ENCODE measurements at places on chromosomes 3 and 15.
A peak's percentile ranks its signal among the peaks of the same experiment; 100 is the strongest.

DNA sequence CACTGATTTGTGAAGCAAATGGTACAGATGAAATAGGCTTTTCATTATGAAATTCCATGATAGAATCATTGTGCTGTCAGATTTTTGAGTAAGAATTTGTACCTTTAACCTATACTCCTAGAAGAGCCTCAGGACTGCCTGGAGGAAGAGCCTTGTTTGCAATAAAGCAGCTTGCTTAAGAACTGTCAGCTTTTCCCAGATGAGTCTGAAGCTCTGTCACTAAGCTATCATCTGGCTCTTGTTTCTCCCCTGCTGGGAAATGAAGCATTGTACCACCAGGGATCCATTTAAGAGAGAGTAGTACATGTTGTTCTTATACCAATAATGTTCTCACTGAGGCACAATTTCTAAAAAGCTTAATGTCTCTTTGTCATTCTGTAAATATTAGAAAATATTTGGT lies 85.1 kb upstream of the FLNB start:
- DNase-seq: no peak

DNA sequence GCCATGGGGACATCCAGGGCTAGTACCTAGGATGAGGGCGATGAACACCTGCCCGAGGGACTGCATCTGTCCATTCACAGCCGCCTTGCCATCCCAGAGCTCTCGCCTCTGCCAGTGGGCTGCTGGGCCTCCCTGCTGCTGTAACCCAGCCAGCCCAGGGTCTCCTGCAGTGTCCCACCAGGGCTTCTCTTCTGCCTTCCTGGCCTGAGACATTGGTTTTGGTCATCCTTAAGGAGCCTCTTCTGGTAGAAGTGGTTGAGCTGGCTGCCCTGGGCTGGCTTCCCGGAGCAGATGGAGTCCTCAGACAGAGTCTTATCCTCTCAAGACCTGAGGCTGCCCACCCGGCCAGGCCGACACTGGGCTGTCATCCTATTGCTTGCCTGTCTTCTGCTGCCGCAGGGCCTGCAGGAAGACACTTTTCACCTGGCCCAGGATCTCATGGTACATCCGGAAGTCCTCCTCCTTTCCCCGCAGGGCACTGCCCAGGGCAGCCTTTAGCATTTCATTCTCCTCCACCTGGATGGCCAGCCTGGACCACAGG lies 6.1 kb upstream of the HHATL start:
- no peak for DNase-seq

GRCh38 chr3:73680391-73681095 lies 55.8 kb upstream of the PDZRN3 start:
- no peak for DNase-seq

DNA sequence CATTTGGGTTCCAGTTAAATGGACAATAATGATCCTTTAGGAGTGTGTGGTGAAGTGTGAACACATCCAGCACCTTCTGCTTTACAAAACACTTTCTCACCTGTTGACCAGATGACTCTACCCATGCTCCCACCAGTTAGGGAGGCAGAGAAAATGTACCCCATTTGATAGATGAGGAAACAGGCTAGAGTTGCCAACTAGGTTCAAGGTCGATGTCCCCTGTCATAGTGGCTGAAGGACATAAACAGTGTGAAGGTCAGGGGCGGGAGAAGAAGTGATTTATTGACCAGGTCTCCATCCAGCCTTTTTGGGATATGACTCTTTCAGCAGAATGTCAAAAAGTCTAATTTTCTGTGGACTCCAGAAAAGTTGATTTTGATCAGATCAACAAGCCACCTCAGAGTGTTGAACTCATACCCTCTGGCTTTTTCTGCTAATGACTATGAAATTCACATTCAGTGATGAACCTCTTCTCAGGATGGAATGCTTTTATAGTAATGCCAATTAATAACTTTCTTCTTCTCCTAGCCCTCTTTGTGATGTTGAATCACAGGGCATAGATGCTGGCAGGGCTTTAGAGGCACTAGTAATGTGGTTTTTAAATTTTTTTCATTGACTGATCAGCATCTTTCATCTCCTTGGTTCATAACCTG lies 57.5 kb downstream of the CPN2 start:
- no peak for DNase-seq

GRCh38 chr15:90367576-90367975 lies 15.5 kb downstream of the ZNF774 start:
- DNase-seq: no peak

DNA sequence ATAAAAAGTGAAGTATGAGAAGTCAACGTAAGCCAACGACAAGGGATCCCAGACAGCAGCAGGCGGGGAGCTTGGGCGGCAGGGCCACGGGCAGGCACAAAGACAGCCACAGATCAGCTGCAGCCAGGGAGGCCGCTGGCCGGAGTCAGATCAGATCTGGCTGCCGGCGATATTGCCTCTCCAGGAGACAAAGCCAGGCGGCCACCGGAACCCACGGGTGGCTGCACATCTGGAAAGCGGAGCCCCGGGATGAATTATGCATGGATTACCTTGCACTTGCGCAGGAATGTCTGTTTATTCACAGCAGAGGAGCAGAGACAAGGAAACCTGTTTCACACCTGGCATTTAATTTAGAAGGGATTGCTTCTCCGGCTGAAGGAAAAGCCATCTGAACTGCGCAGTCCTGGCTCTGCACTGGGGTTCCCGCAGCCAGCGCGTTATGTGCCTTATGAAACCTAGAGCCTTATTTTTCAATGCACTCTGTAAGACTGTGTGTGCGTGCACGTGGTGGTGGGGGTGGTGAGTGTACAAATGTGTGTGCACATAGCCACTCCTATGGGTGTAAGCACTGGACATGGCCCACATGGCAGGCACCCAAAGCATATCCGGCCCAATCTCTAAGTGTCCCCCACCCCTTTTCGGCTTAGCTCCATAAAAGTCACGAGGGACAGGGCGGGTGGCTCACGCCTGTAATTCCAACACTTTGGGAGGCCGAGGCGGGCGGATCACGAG lies 427.8 kb upstream of the MCTP2 start:
- DNase-seq: peak; percentile 14

DNA sequence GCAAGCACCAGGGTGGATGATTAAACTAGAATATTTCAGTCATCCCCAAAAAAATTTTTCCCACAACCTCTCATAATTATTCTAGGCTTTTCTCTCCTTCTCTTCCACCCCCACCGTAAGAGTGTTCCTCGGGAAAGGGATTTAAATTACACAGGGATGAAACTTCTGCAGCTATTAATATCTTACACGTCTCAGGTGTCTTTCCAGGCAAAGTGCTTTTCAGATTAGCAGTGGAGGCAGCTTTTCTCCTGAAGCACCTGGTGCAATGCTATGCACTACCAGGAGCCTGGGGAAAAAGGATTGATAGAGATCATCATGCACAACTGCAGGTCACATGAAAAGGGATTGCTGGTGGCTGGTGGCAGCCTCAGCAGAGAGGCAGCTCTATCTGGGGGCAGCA lies 250.4 kb downstream of the NTRK3 start:
- no peak for DNase-seq

DNA sequence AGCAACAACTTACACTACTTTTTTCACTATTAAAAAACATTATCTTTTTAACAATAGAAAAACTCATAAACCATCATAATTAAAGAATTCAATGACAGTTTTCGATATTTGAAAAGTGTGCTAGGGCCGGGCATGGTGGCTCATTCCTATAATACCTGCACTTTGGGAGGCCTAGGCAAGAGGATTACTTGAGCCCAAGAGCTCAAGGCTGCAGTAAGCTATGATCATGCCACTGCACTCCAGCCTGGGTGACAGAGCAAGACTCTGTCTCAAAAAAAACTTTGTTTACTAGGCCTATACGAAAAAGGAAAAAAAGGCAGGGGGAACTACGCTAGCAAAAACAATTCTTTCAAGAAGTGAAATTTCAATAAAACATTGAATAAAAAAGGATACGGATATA lies 28.1 kb downstream of the AVEN start:
- no peak for DNase-seq

- DNase-seq: peak; percentile 69
Observed at GRCh38 chr3:11290743-11291680, 18.8 kb downstream of the ATG7 start.

DNA sequence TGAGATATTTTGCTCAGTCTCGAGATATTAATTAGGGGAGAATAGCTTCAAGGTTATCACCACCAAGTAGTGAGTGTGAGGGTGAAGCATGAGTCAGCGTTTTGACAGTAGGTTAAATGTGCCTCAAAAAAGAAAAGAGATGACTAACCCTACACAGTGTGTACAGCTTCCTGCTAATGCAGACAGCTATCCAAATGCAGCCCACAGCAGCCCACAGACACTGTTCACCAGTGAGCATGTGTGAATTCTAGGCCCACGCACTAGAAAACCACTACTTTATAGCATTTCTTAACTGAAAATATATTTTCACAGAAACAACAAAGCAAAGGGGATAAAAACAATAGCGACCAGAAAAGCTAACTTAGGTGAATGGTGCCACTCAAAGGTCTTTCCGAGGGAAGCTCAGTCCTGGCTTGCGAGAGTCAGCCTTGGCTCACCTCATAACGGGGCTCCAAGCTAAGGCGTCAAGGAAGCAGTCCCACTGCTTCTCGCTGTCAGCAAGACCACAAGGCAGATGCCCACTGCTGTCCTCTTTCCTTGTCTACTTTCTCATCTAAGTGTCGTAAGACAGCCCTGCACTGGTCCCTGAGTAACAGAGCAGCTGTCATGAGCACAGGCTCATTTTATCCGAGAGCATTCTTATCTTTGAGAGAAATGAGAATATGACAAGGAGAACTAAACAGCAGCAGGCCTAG lies 47.6 kb downstream of the TXNRD3 start:
- peak; percentile 74 for DNase-seq

DNA sequence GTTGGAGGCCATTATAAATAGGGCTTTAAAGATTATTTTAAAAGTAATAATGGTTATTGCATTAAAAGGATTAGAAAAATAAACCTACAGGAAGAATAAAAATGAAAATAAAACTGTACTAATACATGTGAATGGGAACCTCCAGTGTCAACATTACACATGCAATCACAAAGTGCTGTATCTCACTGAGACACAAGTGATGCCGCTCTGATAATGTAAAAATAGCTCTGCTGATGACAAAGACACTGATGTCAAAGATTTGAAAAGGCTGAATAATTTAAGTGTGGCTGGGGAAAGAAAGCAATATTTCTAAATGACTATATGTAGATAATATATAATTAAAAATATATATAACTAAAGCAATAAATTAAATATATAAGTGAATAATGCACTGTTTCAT lies 129.1 kb upstream of the RAP2B start:
- DNase-seq: no peak

DNA sequence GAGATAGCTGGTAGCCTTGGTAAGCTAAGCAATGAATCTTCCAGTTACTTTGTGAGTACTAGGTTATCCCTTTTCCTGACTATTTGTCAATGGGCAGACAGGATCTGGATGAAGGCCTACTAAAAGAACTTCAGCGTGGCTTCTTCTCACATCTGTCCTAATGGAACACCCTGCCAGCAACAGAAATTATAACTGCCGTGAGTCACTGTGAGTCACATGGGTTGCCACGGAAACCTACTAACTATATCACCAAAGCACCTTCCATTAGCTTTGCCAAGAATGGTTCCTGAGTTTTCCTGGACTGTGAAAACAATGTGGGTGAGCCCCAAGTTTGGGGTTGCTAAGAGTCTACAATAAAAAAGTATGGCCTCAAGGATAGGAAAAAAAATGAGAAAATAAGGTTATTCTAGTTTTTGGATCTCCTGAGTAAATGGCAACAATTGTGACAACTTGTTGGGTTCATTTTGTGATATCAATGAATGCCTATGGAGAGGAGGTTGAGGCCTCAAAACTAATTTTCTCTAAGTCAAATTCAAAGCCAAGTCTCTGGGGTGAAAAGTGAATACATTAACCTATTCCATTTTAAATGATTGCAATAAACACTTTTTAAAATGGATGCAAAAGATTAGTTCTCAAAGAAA lies 195.1 kb upstream of the ICE2 start:
- peak; percentile 92 for DNase-seq

- no peak for DNase-seq
Observed at GRCh38 chr3:31728403-31728802, 195.7 kb downstream of the STT3B start.

DNA sequence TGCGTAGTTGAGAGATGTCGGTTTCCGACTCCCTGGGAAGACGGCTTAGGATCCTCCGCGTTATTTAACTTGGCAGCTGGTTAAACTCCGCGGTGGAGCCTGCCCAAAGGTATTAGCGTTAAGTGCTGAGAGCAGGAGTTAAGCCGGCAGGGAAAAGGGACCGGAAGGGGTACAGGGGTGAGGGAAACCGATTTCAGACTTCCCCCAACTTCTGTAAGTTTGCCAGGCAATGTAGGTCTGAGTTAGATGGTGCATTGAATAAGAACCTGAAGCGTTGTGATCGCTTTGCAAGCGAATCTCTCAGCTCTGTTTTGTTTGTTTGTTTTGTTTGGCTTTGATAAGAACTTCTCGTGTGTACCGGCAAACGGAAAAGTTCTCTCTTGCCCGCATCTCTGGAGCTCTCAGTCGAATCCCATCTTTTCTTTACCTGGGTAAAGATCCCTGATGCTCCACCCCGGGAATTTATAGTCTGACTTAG lies 6.0 kb upstream of the FEZF2 start:
- no peak for DNase-seq

DNA sequence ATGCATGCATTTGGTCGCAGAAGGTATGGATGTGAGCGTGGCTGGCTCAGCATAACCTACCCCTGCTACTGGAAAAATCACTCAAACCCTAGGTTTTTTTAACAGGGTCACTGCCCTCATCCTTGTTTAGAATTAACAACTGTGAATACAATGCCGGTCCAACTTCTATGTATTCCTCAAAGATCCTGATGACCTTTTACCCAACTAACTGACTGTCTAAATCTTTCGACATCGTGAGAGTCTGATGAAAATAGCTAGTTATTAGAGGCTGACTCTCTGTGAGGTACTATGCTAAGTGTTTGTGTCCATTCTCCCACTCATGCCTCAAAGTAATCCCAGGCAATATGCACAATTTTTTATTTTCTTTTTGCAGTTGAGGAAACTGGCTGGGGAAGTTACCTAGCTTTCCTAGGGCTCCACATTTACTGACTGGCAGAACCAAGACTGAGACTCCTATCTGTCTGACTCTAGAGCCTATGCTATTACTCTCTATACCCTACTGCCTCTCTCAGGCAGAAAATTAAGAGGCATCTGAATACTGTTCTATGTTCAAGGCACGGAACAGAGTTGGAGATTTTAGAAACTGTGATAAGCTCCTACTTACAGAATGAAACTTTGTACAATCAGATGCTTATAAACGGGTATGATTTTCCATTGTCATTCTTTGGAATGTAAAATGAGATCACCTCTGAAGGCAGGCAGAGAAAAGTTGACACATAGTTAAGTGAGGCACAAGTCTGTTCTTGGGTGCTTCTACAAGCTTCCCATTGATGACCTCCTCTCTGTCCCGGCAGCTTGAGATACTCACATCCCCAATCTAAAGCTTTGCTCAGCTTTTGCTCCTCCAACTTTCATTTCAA lies 56.4 kb downstream of the FILIP1L start:
- DNase-seq: no peak

GRCh38 chr3:119340014-119340413 lies 45.8 kb downstream of the ARHGAP31 start:
- DNase-seq: no peak

DNA sequence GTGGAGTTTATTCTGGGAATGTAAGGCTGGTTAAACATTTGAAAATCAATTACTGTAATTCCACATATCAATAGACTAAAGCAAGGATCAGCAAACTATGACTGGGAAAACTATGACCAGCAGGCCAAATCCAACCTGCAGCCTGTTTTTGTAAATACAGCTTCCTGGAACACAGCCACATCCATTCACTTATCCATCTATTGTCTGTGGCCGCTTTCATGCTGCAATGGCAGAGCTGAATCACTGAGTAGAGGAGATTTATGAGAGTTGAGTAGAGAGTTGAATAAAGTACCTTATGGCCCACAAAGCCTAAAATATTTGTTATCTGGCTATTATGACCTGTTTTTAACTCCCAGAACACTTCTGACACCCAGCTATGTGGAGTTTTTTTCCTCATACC lies 12.2 kb downstream of the MYLK start:
- DNase-seq: no peak

Measured in Daoy (cell line).